ENCODE measurements at places on chromosomes 16 and 17. TPM values are rescaled to one million over a fixed set of nuclear protein-coding genes. Genes with fewer than 3 reads are reported as not detected.

Gene CDH11
- total RNA-seq = 91.9 TPM

Gene CDR2L
- 13.1 TPM for total RNA-seq

Gene MYH8
- not detected for total RNA-seq

Gene COX6A2
- total RNA-seq = not detected

Gene TBC1D16
- 42.9 TPM for total RNA-seq

Measured in endothelial cell of coronary artery (primary cell).